Left kidney (tissue), 8 donors: ENCODE measurements at places on chromosomes 6 and 20.

DNA sequence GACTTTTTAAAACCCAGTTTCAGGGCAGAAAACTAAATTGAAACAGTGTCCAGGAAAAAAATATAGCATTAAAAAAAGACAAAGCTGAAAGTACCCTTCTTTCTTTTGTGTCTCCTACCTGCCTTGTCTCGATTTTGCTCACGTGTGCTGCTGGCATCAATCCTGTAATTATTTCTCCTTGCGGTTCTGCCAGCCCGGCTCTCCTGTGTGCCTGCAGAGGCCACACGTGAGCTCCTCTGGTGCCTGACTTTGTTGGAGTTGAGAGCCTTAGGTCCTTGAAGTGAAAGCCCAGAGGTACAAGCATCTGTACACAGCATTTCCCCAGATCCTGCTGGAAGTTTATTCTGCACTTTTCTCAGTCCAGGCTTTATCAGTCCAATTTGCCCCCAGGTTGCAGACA is 36.5 kb downstream of the GHRH start:
- DNase-seq: no peak

DNA sequence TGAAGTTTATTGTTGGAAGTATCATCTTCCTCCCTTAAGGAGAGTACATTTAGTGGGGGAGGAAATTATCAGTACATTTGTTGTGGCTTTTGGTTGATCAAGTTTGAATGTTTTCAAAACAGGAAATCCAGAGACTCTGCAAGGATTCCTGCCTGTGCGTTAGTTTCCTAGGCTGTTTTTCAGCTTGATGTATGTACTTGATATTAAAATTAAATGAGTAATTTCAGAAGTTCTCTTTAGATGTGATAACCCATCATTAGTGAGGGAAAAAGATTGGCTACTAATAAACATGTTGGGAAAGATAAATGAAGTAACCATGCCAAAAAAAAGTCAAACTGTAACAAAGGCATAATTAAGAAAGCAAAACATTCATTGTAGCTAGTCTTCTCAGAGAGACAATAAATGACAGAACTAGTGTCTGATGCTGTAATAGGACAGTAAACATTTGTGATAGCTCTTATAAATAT is 88.0 kb upstream of the TULP1 start:
- no peak for DNase-seq

GRCh38 chr20:63587776-63588591 is 13.9 kb upstream of the HELZ2 start:
- no peak for DNase-seq

GRCh38 chr20:63877755-63878470 is 12.8 kb downstream of the TPD52L2 start:
- DNase-seq: no peak

GRCh38 chr20:8390037-8390433 is 258.0 kb downstream of the PLCB1 start:
- DNase-seq: no peak

DNA sequence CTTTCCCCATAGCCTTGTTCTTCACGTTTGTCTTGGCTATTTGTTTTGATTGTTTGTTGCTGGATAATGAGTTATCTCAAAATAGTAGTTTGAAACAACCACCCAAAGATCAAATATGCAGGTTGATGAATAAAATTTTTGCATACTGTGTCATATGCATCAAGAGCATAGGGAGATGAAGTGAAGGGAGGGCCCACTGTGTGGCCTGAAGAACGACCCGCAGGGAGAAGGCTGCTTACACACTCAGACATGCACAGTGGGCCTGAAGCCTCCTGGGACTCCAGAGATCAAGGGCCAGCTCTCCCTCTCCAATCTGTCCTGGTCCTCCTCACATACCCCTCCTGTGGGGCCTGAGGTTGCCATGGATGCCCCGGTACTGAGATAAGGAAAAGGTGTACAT is 16.2 kb upstream of the TREM2 start:
- DNase-seq: no peak

DNA sequence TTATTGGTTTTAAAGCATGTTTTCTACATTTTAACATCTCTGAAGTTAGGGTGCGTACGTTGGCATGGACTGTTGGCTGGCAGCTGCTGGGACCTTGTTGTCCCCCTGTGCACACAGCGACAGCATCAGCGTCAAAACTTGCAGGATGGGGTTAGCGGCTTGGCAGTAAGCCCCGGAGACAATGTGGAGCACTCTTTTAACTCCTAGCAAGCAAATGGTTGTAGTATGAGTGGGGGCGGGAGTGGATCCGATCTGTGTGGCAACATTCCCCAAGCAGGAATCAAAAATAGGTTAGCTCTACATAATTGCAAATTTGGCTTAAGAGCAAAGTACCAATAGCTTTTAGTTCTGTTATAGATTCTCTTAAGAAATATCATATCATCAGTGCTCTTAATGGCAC is 70.1 kb downstream of the NRN1 start:
- DNase-seq: no peak

DNA sequence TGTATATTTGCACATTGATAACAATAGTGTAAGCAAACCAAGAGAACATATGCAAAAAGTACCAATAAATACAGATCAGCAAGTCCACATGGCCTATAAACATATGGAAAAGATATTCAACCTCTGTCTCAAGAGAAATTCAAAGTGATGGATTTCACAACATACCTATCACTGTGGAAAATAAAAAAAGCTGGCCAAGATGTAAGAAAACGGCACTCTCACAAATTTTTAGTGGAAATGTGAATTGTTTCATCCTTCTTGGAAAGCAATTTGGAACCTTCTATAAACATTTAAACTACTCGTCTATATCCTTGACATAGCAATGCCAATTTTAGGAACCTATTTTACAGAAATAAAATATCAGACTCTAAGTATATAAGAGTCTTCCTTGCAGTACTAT is 559.8 kb downstream of the QKI start:
- no peak for DNase-seq

GRCh38 chr6:143062551-143062950 is 1.9 kb downstream of the AIG1 start:
- no peak for DNase-seq

DNA sequence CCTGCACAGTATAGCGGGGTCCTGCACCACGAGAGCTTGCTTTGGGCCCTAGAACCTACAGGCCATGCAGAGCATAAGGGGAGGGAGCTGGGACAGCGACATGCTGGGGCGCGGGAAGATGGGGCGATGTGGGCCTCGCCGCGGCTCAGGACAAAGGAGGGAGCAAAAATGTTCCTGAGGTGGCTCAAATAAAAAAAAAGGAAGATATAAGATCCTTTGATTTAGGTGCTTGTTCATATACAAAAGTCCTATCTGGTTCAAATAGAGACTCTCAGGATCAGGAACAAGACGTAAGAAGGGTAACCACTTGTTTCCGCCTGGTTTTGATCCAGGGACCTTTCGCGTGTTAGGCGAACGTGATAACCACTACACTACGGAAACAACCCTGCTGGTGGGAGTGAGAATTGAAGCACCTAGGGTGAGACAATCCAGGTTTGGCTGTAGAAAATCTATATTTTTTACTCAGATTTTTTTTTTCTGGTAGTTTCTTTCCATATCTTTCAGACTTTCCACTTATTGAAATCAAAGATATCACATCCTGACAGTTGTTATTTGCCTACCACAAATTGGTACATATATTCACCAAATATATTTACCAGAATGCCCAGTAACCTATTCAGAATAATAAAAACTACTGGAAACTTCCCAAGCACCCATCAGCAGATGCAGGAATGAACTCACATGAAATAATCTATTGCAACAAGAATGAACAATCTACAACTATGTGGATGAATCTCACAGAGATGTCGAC is 177.9 kb upstream of the ZNF184 start:
- no peak for DNase-seq

DNA sequence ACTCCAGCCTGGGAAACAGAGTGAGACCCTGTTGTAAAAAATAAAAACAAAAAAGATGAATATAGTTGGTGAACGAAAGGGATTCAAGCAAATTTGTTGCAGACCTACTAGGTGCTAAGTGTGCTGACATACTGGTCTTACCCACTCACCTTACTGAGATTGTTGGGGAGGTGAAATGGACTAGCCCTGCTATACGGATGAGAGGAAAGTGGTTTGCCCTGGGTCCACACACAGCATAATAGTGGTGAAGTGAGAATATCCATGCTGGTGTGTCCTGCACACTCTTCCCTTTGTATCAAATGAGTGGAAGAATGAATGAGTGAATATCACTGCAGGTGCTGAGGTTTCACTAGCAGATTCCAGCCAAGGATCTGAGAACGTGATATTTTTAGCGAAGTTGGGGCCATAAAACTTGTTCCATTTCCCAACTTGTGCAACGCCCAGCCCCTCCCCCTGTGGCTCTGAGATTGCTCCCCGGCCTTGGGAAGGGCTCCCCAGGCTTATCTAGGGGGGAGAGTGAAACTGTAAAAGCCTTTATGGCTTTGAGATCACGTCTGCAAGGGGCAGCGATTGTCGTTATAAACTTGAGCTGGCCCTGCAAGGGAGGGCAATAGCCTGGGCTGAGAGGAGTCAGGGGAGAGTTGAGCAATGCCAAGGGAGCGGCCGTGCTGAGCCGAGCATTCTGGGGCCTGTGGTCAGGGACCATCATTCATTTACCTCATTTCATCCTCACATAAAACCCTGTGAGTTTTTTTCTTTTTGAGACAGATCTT is 33.2 kb upstream of the TTPAL start:
- no peak for DNase-seq

DNA sequence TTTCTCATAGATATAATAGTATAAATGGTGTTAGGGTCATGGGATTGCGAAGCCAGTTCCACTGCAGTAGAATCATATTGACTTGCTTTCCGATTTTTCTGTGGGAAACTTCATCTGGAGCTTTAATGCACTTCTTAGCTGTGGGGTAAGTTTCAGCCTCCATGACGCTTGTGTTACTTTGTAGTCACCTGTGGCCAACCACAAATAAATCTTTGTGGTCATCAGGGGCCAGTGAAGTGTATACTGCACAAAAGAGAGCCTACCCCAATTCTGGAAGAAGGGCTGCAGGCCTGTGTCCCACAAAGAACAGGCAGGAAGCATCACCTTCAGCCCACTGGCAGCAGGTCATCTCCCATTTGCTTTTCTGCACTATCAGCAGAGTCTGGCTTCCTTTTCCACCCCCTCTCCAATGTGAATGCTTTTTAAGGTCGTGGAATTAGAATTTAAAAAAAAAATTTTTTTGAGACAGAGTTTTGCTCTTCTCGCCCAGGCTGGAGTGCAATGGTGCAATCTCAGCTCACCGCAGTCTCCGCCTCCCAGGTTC is 32.0 kb downstream of the MTHFD1L start:
- no peak for DNase-seq

GRCh38 chr6:9437836-9438235 is 977.0 kb downstream of the TFAP2A start:
- DNase-seq: no peak

DNA sequence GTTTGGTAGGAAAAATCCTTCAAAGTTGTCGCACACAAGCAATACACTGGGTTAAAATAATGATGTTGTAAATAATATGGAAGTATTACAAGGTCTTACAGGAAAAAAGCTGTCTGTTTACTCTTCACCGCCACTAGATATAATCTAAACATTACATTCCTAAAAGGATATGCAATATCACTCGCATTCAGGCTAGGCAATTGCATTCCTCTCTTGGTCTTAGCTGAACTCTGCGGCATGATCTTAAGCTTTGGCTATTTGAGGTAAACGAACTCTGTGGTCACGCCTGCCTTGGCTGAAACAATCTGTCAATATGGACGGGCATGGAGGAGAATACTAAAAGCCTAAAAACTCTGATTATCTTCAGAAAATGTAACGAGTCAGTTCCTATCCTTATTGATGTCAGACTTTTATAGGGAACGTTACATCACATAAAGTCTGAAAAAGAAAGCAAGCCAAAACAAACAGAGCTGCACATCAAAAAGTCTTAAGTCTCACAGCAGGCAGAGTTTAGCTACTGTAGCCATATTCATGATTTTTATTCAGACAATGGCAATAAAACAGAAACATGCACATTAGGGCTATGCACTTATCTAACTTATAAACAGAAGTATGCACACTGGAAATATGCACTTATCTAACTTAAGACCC is 30.8 kb upstream of the FILIP1 start:
- DNase-seq: peak; percentile 50

DNA sequence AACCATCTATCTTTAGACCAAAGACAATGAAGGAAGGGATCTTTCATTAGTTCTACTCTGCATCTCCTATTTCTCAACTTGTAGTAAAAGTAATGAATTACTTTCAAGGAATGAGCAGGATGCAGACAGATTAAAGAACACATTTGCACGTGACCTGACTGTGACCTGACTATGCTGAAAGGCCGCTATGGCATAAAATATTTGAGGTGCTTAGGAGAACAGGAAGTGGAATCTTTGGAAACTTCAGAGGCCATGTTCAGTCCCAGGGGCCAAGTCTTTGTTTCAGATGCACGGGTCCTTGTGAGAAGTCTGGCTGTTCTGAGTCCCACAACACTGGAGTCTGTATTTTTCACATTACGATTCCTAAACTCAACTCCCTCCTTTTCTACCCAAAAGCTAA is 41.0 kb downstream of the NINL start:
- no peak for DNase-seq

GRCh38 chr20:31544600-31544999 is 30.4 kb downstream of the HM13 start:
- no peak for DNase-seq

- DNase-seq: no peak
These were observed 229.6 kb downstream of the SAMD5 start for GRCh38 chr6:147738099-147738498.

DNA sequence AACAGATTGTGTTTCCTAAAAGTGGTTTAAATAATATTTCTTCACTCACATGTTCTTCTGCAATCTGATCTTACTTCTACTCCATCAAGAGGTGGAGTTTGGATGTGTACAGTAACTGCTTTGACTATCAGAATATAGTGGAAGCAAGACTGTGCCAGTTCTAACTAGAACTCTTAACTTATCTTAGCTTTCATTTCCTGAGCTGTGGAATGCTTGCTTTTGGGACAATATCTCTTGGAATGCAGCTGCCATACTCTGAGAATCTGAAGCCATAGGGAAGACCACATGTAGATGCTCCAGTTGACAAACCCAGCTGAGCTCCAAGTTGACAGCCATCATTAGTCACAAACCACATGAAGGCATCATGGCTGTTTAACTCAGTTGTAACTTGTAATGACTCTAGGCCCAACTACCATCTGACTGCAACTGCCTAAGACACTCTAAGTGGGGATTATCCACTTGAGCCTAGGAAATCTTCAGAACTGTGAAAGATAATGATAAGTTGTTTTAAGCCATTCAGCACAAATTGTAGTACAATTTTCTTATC is 40.8 kb upstream of the MAN1A1 start:
- DNase-seq: no peak
